Tongue (tissue), 3 donors: ENCODE measurements at places on chromosomes 6 and 20.

DNA sequence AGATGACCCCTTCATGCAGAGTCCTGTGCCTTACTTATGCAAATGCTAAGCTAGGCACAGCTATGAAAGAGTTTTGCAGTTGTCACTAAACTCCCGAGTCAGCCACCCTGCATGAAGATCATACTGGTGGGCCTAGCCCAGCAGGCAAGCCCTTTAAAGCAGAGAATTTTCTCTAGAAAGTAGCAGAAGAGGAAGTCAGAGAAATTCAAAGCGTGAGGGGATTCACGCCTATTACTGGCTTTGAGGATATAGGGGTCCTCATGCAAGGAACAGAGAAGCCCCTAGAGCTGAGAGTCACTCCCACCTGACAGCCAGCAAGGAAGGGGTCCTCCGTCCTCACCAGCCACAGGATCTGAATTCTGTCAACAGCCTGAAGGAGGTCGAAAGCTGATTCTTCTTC lies 54.6 kb downstream of the MYB start:
- no peak for DNase-seq

GRCh38 chr6:36962874-36963273 lies 8.3 kb downstream of the PI16 start:
- peak; percentile 40 for DNase-seq

DNA sequence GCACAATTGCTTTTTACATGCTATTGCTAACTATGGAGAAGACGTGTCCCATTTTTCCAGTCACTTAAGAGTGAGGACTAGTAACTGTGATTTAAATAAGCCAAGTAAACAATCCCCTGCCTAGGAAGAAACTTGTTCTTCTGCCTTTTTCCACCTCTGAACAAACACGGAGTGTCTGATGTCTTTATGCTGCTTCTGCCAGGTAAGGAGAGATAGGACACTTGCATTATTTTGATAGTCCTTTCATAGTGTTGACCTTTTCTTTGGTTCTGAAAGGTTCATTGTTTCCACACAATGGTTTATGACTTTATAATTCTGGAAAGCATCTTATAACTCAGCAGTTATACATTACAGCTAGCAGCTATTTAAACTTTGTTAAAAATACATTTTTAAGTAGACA lies 8.4 kb downstream of the LRP11 start:
- peak; percentile 15 for DNase-seq

- no peak for DNase-seq
Observed at GRCh38 chr6:149921361-149921760, 1.6 kb downstream of the RAET1G start.

DNA sequence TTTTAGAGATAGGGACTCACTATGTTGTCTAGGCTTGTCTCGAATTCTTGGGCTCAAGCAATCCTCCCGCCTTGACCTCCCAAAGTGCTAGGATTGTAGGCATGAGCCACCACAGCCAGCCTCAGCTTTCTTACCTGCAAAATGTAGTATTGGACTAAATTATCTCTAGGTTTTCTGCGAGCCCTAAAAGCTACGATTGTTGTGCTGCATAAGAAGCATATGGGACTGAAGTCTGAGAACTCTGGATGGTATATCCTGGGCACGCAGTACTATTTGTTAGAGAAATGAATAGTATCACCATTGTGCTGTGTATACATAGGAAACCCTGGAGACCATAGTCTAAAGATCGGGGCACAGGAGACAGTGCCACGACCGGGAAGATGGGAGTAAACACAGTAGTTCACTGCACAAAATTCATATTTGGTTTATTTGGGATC lies 60.1 kb downstream of the RPRD1B start:
- DNase-seq, result no peak

- no peak for DNase-seq
Observed at GRCh38 chr6:105330913-105331312, 72.0 kb downstream of the PREP start.

- no peak for DNase-seq
Observed at GRCh38 chr6:110757926-110758325, 57.3 kb downstream of the CDK19 start.

GRCh38 chr6:6584310-6585002 lies 4.1 kb upstream of the LY86 start:
- no peak for DNase-seq

DNA sequence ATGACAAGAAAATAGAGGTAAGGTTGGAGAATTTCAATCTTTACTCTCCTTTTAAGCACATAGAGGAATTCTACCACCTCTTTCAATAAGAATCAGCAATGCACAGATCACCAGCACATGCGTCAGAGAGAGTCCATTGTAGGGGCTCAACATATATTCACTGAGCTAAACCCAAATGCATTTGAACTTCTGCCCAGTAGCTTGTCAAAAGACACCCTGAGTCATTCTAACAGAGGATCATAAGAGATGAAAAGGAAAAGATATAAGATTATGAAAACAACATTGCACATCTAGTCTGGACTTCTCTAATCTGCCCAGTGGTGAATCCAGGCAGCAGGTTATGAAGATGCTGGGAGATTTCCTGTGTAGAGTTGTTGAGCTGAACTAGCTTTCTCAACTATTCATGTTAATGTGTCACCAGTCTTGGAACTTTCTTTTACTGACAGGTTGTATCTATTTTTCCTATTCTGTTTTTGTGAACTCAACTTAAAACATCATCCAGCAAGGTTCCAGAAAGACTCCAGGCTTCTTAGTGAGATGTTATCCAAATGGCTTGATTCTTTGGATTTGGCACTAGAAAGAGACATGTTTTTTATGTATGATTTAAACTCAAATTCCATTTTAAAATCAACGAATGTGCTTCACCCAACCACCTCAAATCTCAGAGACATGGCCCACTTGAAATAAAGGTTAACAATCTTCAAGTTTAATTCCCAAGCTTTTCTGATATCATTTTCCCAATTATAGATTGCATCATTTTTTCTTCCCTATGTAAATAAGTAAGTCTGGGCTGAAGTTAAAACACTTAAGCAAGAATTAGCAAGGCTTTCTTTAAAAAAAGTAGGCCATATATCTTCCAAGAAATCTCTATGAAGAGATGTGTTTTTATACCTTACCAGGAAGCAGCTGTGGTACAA lies 89.3 kb downstream of the TSHZ2 start:
- DNase-seq, result no peak

DNA sequence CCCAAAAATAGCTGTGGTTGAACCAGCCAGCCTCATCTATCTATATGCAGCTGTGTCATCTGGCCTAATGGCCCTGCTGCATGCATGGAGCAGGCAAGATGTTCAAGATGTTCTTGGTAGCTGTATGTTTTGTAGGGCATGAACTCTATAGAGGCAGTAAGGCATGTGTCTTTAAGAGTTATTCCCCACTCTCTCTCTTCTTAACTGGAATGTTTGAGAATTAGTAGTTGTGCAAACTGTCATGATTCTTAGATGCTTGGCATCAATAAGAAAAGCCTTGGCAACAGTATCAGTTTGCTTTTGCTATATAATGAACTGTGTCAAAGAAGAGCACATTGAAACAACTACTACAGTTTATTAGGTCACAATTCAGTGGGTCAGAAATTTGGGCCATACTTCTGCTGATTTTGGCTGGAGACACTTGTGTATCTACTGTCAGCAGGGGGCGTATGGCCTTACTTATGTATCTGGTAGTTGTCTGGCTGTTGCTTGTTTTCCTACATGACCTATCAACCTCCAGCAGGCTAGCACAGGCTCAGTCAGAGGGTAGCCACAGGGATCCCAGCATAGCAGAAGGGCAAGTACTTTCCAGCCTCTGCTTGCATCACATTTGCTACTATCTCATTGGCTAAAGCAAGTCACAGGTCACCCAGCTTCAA lies 56.1 kb upstream of the LAMP5 start:
- DNase-seq, result no peak

GRCh38 chr20:52422574-52423336 lies 231.2 kb upstream of the ZFP64 start:
- no peak for DNase-seq

- DNase-seq, result no peak
Observed at GRCh38 chr20:19820555-19821211, 62.6 kb downstream of the RIN2 start.

DNA sequence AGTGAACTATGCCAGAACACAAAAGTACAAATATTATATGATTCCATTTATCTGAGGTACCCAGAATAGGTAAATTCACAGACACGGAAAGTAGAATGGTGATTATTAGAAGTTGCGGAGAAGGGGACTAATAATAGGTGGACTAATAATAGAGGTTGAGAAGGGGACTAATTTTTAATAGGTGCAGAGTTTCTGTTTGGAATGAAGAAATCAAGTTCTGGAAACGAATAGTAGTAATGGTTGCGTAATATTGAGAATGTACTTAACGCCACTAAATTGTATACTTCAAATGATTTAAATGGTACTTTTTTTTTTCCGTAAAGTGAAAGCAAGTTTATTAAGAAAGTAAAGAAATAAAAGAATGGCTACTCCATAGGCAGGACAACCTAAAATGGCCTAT lies 33.2 kb downstream of the B4GALT5 start:
- no peak for DNase-seq

DNA sequence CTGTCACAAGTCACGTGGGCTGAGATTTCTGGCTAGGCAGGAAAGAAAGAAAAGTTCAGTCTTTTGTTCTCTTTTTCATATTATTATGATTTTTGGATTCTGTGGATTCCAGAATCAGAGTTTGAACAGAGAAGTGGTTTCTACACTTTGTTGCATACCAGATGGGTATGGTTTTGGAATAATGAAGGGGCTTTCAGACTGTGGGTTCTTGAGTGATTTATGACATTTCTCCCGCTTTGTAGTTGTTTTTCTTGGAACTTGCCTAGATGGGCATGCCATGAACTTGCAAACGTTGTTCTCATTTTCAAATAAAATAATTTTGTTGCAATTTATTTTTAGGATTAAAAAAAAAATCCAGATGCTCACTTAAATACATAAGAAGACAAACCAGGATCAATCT lies 34.4 kb downstream of the CBFA2T2 start:
- DNase-seq, result no peak

GRCh38 chr6:137989664-137990063 lies 117.6 kb downstream of the PERP start:
- DNase-seq, result no peak
